ENCODE measurements at places on chromosomes 1 and 21.

DNA sequence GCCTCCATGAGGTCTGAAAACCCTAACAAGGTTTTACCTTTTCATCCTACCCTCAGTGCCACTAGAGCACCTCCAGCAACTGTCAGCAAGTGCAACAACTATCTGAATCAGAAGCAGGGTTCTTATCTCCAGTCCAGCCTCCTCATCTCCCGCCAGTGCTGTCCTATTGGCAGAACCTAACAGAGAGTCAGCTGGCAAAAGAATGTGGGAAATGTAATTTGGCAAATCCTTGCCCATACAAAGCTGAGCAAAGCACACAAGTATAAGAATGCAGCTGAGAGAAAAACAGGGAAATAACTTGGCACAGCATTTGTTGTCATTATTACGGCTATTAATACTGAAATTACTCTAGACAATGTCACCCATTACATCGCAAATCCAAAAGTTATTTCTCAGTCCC lies 124.2 kb downstream of the ATP6V1G3 start:
- DNase-seq, result no peak

DNA sequence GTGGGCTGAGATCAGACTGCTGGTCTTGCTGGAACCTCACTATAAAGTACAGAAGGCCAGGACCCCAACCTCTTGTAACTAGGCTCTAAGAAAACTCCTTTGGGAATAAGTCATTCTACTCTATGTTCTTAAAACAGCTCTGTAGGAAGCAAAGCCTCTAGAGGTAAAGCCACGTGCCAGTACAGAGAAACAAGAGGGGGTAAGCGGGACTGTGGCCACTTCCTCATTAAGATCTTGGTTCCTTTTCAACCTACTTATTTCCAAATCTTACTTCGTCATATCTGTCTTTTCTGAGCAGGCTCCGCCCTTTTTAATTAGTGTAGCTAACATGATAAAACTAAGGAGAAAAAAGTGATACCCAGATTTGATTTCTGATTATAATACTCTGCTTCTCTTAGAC lies 3.8 kb downstream of the NCSTN start:
- no peak for DNase-seq

GRCh38 chr1:230565141-230565540 lies 77.1 kb upstream of the COG2 start:
- DNase-seq, result no peak

DNA sequence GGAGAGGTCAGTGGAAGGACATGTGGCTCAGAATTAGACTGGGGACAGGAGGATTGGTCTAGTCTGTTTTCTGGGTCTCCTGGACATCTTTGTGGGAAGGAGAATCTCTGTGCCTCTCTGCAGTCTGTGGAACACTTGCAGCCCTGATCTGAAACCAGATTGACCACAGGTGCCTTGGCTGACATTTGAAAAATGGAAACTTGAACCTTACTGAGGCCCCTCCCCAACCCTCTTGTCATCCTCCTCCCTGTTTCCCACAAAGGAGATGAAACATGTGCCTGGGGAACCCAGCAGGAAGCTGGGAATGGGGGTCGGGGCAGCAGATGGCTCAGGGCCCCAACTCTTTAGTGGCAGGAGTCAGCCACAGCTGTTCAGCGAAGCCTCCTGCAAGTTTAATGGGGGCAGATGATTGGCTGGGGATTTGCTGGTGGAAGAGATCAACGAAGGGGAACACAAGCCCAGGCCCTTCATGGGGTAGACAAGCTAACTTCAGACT lies 18.1 kb downstream of the VASH2 start:
- DNase-seq, result no peak

GRCh38 chr21:16568244-16568643 lies 838.5 kb downstream of the USP25 start:
- no peak for DNase-seq

- no peak for DNase-seq
Measured at GRCh38 chr1:58266242-58266641, 280.3 kb downstream of the OMA1 start.
